Muscle of leg (tissue), 16 donors: ENCODE measurements at places on chromosomes 6 and 20. TPM values are rescaled to one million over a fixed set of nuclear protein-coding genes. Genes with fewer than 3 reads are reported as not detected.

DNA sequence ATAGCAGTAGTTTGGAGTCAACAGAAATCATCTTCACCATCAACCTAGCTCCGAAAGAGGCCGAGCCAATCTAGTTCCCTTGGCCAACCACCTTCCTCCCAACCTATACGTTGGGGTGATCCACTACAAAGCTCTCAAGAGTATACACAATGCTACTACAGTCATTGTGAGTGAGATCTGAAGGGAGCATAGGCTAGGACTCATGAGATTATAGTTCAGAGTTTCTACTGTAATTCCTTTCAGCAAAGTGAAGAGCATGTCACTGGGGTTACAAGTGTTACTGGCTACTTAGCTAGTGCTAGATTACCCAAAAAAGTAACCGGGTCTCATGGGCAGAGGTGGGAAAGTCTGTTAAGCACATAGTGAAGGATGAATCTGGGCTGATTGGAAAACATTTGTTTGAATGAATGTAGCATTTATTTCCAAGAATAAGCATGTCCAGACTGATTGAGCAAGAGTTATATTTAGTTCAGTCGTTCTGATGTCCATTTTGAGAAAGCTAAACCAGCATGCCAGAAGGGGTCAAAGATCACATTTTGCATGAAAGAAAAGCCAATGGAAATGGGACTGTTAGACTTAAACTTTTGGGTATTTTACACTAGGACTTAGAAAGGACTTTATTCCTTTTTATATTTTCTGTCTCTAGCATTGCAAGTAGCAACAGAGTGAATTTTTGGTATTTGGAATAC is 10.5 kb upstream of the ESR1 start:
- DNase-seq, result no peak

- no peak for DNase-seq
Observed at GRCh38 chr6:170388113-170388512, 81.6 kb downstream of the FAM120B start.

DNA sequence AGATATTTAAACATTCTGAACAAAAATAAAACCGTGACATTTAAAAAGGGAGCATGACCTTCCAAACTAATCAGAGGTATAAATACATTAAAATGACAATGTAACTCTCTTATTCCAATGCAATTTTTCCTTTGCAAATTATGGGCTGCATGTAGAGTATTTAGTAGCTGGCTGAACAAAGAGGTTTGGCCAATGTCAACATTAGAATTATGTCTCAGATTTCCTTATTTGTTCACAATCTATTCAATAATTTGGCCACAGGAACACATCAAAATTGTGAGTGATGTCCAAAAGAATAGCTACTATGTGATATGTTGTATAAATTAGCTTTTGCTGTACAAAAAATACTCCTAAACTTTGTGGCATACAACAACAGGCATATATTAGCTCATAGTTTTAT is 580.0 kb upstream of the MARCKS start:
- no peak for DNase-seq

DNA sequence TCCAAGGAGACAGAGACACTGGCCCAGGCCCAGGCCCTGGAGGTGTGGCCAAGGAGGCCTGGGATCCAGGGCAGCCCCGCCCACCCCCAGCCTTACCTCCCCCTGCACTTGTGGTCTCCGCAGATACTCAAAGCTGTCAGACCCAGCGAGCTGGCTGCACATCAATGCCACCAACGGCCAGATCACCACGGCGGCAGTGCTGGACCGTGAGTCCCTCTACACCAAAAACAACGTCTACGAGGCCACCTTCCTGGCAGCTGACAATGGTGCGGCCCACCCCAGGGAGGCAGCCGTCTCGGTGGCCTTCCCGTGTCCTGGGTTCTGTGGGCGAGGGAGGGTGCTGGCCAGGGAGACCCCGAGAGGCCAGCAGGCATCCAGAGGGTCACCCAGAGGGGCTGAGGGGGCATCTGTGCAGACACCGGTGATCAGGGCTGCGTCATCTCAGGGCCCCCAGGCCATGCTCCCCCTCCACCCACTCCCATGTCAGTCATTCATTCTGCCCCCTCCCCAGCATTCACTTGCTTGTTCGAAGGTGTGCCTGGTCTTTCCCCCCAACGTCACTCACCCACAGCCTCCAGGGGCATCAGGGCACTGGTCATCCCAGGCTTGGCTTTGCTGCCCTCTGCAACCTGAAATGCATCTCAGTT is 141.3 kb downstream of the TAF4 start:
- DNase-seq, result no peak

DNA sequence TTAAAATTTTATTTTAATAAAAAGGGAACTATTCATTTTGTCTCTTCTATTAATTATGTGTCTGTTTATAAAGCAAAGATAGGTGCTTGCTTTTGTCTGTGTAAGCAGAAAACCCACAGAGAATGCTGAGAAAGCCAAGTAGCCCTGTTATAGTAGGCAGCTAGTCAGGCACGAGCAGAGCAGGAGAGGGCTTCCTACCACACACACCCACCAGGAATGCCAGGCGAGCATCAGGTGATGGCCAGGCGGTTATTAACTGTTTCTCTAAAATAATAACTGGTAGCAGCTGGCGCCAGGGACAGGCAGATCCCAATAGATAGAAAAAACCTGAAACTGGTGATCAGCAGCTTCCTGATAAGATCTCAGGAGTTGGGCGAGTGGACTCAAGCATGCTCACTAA is 15.7 kb downstream of the C6orf15 start:
- no peak for DNase-seq

- DNase-seq, result no peak
Observed at GRCh38 chr6:81226957-81227356, 525.5 kb downstream of the TENT5A start.

- no peak for DNase-seq
Observed at GRCh38 chr6:7132398-7133035, 24.8 kb downstream of the RREB1 start.

MRS2 gene
- polyA plus RNA-seq, result 23.6 TPM

DDO gene
- not detected for polyA plus RNA-seq

LY6G6F gene
- polyA plus RNA-seq, result not detected
